ENCODE measurements at places on chromosomes 16 and 17.

- no peak for DNase-seq
Measured at GRCh38 chr16:3924763-3925162, 44.2 kb upstream of the CREBBP start.

DNA sequence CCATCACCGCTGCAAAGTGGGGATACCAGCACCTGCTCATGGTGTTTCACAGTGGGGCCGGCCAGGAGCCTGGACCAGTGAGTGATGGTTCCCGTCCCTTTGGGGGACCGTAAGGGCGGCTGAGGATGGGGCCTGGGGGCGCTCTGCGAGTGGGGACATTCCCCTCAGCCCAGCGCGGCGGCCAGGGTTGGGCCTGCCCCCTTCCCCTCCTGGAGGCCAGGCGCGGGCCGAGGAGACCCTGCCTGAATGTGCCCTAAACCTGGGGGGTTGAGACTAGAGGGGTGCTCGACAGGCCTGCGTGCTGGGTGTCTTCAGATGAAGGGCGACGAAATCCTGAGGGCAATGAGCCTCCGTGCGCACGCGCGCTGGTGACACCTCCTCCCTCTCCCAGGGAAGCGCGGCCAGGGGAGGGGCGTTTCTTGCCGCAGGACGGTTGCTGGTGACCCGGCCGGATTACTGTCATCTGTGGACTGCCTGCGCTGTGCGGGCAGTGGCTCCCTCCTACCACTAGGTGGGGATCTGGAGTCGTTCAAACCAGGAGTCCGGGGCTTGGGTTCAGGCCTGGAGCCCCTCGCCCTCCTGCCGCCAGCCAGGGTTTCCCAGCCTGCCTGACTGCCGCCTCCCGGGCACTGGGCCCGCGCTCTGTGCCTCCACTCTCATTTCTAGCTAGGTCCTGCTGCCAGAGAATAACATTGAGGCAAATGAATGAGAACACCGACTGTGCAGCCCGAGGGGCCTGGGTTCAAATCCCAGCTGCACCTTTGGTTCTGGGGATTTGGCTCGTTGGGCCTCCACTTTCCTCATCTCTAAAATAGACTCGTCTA lies 17.1 kb downstream of the TBX2 start:
- DNase-seq: peak; percentile 57

DNA sequence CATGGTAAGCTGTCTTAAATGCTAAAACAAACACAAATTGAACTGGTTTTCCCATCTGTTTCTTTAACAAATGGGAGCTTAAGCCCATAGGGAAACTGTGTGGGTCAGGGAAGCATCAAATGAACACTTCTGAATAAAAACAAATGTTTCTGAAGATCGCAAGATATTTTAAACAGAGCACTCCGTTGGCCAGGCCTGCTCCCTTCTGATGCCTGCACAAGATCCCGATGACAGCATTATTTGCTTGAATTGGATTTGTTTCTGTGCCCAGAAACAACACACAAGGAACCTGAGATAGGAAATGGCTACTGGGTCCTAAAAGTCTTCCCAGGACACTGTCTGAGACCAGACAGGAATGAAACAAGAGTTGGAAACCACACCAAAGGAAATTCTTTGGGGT lies 425.8 kb upstream of the ZFHX3 start:
- DNase-seq: no peak

DNA sequence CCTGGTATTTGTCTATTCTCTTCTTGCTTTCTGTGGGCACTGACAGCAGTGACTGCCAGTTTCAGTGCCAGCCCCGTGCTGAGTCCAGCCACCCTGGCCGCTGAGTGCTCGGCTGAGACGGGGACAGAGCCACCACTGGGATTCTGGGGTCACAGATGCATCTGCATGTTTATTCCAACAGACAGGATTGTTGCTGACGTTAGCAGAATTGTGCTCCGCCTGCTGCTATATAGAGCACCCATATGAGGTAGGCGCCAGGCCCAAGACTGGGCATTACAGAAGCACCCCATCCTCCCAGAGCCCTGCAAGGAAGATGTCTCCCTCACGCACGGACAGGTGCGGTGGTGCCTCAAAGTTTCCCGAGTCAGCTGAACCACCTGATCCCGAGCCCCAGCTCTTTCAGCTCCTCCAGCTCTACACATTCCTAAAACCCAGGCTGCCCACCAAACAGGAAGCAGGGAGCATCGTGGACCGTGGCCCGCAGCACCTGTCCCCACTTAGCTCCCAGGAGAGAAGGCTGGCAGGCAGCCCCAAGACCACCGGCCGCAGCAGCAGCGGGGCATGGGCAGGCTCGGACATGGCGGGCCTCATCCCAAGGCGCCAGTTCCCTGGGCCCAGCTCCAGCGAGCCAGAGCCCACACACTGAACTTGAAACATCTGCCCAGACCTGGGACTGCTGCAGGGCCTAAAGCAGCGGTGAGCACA lies 44.9 kb upstream of the RASD1 start:
- no peak for DNase-seq

DNA sequence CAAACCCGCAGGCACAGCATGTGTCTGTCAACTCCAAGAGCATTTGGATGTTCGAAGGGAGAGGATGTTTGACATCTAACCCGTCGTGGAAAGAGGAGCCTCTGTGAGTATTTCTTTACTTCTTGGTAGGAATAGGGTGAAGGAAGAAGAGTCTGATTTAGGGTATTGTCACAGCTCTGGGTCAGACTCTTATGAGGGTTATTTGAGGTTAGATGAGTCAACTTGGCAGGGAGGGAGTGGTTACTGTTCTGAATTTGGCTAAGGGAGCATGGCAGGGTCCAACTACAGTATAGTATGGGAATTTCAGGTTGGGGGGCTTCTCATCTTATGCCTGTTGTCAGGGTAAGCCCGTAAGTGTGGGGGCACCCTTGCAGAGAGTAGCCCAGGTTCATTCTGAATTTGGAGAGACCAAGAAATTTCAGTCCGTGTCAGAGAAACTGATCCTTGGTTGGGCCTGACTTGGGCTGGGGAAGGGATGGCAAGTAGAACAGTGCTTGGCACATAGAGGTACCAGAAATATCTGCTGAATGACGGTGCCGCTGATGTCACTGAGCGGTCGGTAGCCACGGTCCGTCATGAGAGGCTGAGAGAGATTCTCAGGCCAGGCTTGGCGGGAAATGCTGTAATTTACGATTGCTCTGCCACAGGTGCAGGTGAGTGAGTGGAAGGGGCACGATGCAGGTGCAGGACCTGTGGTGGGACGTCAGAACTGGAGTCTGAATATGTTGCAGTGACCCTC lies 43.2 kb downstream of the MYH3 start:
- DNase-seq: no peak

DNA sequence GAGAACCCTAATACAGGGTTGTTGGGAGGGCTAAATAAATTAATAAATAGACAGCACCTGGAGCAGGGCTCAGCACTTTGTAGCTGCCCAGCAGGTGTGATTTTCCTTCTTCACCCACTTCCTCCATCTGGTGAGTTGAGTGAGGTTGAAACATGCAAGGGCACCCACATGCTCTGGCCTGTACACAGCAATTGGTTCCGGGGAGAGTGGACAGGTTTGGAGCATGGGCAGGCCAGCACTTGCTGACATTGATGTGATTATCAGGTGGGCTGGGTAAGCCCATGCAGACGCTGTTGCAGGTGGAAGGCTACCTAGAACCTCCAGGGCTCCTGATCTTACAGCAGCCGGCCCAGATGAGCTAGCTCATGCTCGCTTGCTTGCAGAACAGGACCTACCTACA lies 1.3 kb upstream of the MRTFB start:
- no peak for DNase-seq

DNA sequence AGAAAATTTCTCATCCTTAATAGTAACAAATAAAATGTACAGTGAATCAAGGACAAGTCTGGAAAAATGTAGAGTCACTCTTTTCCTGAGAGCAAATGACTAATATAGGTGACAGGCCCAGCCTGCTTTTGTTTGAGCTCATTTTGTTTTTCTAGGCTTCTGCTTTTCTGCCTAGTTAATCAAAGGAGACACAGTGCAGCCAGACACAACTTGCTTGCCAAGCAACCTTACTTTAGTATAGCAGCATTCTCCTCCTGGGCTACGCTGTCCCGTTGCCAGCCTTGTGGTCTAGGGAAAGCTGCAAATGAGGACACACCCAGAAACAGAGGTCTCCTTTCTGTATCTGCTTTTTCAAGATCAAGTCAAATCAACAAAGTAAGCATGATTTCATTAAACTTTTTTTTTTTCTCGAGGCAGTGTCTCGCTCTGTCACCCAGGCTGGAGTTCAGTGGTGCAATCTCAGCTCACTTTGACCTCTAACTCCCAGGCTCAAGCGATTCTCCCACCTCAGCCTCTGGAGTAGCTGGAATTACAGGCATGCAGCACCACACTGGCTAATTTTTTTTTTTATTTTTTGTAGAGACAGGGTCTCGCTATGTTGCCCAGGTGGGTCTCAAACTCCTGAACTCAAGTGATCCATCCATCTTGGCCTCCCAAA lies 17.2 kb downstream of the GINS3 start:
- peak; percentile 80 for DNase-seq

GRCh38 chr17:49595980-49596379 lies 20.3 kb downstream of the NXPH3 start:
- no peak for DNase-seq

DNA sequence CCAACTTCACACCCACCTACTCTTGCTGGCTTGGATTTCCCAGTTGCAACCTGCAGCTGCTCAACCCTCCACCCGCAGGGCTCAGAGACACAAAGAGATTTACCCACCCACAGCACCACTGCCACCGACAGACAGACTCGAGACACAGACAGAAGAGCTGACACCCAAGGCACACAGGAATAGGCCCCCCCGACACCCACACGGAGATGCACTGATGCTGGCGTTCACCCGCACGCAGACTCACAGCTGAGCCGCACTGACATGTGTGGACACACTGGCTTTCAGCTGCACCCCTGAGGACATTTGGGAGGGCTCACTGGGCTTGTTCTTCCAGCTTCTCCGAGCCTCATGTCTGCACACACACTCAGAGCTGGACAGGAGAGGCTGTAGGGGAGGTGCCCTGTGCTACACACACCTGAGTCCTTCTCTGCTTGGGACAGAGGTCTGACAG lies 8.2 kb downstream of the STX1B start:
- no peak for DNase-seq

- no peak for DNase-seq
Measured at GRCh38 chr16:21125191-21125590, 25.5 kb downstream of the DNAH3 start.

DNA sequence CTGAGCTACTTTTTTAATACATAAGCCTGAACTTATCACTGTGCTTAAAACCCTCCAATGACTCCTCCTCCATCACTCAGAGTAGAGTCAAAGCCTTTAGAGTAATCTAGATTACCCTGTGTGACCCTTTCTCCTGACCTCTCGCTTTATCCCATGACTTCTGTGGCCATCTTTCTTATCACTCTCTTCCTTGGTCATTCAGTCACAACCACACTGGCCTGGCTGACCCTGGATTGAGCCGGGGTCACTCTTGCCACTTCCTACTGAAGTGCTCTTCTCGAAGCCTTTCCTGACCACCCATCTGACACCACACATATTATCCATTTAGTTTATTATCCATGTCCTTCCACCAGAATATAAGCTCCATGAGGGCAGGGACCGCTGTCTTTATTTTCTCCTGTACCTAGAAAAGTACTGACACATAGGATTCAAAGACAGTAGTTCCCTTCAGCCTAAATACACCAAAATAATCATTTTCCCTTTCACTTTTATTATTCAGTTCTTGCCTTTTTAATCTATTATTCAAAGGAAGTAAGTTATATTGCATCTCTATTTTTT lies 28.0 kb upstream of the ABCA9 start:
- no peak for DNase-seq

DNA sequence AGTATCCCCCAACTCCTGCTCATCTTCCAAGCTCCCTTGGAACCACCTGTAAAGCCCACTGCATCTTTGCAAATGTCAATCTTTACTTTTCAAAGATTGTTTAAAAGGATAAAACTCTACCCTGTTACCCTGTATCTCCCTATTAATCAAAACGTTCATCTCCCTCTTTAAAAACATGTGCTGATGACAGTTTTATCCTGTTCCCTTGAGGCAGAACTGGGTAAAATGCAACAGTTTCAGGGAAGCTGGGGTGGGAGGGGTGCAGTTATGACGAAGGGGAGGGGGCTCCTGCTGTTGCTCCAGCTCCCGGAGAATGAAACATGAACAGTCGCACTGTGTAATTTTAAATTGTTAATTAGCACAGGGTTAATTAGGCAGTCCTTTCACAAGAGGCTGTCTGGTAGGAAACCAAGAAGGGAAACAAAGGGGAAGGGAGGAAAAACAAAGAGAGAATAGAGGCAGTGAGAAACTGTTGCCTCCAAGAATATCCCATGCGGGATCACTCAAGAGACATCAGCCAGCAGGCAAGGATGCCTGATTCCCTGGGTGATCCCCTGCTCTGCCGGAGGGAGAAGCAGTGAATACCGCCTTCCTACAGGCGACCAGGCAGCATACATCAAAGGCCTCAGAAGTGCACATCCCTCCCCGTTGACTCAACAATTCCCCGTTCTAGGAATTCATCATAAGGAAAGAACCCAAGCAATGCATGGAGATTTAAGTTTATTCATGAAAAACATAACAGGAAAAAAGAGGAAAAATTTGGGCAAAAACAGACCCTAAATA lies 84.2 kb downstream of the ZFHX3 start:
- no peak for DNase-seq

GRCh38 chr16:11386791-11387546 lies 41.7 kb downstream of the RMI2 start:
- DNase-seq: no peak

GRCh38 chr17:50540560-50541401 lies 6.2 kb upstream of the SPATA20 start:
- DNase-seq: no peak

DNA sequence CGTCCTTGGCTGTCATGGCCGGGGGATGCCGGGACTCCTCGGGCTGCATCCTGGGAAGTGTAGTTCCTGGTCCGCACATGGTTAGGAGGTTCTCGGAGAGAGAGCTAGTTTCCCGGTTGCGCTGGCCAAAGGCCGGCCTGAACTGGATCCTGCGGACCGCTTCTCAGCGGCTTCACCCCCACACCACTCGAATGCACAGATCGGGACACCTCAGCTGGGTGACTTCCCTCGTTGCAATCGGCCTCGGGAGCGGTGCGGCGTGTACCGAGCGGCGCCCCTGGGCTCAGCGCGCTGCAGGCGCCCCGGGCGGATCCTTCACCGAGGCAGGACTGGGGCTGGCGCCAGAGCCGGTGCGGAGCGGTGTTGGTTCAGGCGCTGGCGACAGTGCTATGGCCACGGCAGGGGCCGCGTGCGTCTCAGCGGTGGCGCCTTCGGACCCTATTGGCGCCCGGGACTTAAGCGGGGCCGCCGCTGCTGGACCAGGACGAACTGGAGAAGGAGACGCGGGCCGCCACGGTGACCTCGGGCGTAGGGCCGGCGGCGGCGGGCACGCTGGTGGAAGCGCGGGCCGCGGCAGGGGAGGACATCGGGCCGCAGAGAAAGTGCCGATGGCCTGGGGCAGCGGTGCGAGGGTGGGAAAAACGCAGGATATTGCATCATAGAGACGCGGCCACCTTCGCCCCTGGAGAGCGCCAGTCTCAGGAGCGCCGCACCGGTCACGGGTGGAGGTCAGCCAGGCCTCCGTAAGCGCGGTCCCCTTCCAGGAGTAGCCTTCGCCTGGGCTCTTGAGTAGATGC lies 11.4 kb downstream of the ZNF629 start:
- peak; percentile 78 for DNase-seq

- DNase-seq: no peak
Measured at GRCh38 chr17:69561462-69561861, 147.0 kb downstream of the MAP2K6 start.

- no peak for DNase-seq
Measured at GRCh38 chr16:86011532-86011931, 112.6 kb downstream of the IRF8 start.
